ENCODE measurements at places on chromosomes 2 and 18.

DNA sequence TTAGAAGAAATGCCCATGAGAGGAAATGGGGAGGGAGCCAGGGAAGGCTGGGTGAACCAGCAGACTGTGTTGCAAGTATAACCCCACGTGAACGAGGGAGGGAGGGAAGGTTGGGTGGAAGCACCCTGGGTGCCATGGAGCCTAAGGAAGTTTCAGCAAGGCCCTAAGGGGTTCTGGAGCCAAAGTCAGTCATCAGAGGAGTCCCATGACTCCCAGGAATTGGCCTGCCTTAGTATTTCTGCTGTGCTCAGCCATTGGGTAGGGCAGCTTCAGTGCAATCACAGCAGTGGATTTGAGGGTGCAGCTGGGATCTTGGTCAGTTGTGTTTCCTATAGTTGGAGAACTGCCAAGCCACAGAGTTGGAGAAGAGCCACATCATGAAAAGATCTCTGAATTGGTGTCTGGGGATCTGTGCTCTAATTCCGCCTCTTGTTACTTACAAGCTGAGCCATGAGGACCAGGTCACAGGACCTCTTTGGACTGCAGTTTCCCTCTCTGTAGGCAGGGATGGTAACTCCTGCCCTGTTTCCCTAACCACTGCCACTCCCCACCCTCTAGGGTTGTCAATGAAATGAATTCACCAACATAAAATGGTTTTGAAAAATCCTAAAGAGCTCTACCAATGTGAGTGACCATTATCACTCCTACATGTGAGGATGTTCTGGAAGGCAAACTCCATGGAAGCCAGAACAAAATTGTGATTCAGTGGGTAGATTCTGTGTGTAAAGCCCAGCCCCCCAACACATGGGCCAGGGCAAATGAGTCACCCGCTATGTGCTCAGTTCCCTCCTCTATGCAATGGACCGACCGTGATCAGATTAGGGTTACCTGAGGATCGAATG lies 108.9 kb downstream of the CLIP4 start:
- DNase-seq = no peak

DNA sequence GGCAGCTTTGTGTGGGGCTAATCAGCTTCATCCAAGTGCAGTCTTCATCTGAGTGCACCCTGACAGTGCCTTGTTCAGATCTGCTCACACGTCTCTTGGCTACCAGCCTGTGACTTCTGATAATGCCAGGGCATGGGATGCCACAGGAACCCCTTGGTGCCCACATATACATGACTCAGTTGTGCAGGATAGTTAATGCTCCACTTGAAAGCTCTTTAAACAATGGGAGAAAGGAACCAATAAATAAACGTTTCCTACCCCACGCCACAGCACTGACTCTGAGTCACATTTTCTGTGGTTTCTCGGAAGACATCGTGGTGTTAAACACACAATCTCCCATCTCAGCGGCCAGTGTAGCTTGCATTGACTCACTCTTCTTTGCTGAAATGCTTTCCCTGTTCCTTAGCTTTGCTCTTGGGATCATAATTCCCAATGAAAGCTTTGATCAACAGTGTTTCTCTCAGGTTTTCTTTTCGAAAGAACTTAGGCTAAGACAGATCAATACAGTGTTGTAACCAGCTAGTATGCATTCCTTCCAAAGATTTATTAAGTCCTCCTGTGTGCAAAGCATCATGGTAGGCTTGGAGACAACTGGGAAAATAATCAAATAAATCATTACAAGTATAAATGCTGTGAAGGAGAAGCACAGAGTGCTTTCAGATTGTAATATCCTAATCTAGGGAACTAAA lies 142.0 kb downstream of the COPS8 start:
- no peak for DNase-seq

DNA sequence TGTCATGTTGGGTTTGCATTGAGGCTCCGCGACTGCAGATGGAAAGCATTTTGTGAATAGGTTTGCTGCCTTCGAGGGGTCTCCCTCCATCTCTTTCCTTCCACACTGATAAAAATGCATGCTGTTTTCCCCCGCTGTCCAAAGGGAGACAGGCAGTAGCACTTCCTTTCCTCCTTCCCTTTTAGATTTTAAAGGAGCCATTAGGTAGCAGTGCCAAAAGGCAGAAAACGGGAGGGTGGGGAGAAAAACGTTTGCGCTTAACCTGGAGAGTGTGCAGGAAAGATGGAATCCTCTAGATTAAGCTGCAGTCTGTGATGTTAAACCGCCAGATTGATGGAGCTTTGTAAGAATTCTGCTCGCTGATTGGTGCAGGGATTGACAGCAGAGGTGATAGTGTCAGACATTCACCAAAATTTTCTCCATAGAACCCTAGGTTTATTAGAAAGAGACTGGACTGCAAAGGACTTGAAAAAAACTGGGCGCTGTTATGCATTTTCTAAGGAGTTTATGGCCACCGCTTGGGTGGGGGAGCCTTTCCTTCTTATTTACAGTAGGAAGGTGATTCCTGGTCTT lies 688 bp downstream of the MAPRE2 start:
- DNase-seq = no peak

GRCh38 chr2:99256677-99257076 lies 1.2 kb upstream of the LYG2 start:
- no peak for DNase-seq

GRCh38 chr2:186862869-186863709 lies 14.1 kb upstream of the ZSWIM2 start:
- DNase-seq = no peak

DNA sequence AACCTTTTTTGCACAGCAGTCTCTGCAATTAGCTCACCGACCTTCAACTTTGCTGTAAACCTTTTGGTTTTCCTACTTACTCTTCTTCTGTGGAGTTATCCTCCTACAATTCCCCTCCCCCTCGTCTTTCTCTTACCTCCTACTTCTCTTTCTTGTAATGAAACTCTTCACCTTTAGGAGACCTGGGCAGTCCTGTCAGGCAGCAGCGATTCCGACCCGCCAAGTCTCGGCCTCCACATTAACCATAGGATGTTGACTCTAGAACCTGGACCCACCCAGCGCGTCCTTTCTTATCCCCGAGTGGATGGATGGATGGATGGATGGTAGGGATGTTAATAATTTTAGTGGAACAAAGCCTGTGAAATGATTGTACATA lies 8.3 kb downstream of the TBR1 start:
- DNase-seq = no peak

DNA sequence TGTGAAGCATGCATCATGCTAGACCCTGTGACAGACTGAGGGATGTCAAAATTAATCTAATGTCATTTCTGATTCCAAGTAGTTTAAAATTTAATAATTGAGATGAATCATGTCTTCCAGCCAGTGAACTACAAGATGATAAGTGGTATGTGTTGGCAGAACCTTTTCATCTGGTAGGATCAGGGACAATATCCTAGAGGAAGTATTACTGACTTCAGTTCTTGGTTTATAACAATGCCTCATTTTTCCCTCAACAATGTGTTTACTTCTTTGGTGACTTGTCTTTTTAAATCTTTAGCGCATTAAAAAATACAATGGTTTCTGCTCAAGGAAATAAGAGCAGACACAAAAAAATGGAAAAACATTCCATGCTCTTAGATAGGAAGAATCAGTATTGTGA lies 69.4 kb downstream of the ARHGAP28 start:
- no peak for DNase-seq

GRCh38 chr2:151367571-151367970 lies 10.2 kb downstream of the TNFAIP6 start:
- no peak for DNase-seq

GRCh38 chr18:45169610-45170009 lies 445.7 kb upstream of the SLC14A2 start:
- DNase-seq = no peak

DNA sequence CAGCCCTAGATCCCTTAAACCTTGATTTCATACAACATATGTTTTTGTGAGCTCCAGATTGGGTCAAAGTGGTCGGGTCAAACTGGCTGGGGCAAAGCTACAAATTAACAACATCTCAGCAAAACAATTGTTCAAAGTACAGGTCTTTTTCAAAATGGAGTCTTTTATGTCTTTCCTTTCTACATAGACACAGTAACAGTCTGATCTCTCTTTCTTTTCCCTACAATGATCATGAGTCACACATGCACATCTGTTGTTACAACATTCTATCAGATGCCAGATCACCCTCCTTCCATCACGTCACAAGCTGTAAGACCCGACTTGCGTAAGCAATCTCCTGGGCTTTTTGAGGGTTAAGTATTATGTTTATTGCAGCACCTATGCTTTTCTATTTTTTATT lies 55.1 kb downstream of the RHOB start:
- DNase-seq = no peak

GRCh38 chr2:217981971-217982370 lies 20.8 kb downstream of the TNS1 start:
- no peak for DNase-seq

DNA sequence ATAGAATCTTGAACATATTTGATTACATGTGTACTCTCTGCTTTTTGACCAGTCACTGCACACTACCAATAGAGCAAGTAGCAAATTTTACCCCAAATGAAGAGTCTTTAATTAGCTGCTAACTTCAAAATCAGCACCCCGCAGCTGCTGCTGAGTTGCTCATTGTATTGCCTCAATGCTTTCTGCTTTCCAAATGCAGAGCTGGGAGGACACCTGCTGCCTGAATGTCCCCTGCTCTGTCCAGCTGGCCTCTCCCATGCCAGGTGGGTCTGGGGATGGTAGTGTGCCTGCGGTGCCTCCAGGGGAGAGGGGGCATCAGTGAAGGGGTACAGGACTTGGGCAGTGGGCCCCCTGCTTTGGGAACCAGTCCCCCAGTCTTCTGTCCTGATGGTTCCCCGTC lies 184.8 kb downstream of the PRKCE start:
- no peak for DNase-seq

DNA sequence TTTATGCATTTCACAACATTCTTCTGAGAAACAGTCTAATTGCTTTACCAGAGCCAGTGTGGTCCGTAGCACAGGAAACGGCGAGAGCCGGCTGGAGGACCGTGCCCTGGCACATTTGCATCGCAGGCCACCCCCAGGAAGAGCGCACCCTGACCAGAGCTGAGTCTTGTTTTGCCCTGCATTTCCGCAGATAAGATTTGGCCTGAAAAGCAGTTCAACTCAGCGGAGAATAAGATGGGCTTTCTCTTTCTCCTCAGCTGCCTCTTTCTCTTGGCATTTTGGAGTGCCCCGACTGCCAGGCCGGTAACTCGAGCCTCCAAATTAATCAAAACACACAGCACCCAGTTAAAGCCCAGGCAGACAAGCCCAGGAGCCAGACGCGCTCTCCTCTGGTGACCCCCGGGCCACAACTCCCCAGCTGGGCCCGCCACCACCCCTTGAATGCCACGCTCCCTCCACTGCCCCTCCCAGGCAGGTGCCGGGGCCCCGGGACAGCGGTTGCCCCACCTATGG lies 464 bp downstream of the COL4A4 start:
- no peak for DNase-seq

DNA sequence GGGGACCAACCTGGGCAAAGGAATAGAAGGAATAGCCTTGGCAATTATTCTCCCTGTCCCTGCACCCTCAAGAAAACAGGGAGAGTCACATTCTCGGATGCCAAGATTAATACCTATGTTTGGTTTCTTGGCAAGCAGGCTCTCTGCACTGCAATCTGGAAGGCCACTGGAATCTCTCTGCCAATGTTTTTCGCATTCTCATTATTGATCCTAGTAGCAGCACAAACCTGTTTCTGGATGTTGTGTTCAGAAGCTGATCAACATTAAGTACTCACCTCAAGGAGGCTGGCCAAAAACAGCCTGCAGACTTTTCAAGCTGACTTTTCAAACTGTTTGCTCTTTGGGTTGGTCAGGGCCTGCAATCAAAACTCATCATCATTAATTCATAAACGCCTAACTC lies 62.2 kb downstream of the CLHC1 start:
- DNase-seq = no peak

- peak; percentile 66 for DNase-seq
Measured at GRCh38 chr2:94870440-94871225, 597 bp upstream of the TEKT4 start.

DNA sequence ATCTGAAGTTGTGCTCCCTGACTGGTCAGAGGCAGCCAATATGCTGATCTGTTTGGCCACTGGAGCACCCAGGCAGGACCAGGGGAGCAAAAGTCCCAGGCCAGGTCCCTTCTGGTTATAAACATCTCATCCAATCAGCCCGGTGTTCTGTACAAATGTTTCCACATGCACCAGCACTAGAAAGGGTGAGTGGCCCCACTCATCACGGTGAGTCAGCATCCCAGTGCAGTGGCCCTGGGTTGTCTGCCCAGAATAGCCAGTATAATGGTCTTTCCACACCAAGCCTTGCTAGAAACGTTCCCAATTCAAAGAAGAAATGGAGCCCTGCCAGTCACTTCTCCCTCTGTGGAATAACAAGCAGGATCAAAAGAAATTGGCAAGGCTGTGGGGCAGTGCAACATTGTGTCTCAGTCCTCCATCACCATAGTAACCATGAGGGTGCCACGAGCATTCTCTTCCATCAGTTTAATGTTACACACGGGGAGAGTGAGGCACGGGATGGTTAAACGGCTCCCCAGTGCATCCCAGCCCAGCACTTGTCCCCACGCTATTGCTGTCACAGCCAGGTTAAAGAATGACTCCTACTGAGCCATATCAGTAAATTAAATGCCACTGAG lies 174.9 kb downstream of the SEPTIN10 start:
- DNase-seq = no peak

GRCh38 chr2:239943991-239944631 lies 81.0 kb downstream of the NDUFA10 start:
- DNase-seq = no peak

DNA sequence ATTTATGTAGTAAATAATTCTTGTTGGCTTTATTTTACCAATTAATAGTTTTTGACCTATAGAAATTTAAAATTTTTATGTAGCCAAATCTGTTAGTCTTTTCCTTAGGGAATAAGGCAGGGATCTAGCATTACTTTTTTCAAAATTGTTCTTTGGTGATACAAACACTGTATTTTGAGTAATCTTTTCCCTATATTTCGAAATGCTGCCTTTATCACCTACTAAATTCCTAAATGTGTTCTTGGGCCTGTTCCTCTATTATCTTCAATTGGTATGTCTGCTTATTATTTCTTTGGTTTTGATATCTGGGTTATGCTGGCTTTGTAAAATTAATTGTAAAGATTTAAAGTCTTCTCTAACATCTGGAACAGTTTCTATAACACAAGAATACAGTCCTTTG lies 87.5 kb downstream of the DYSF start:
- DNase-seq = no peak

DNA sequence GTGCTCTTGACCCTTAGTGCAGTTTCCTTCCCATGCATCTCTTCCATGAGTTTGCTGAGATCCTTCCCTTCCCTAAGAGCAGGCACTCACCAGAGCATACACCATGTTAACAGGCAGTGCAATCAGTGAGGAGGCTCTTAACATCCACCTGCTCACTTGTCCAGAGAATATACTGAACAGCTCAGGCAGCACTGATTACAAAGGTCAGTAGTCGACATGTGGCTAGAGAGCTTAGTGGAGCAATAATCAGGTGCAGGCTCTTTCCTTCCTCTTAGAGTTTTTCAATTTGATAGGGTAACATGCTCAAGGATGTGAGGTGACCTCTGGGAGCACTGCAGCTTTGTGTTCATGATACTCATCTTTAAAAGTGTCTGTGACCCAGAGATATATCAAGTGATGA lies 144.1 kb upstream of the SETBP1 start:
- no peak for DNase-seq

DNA sequence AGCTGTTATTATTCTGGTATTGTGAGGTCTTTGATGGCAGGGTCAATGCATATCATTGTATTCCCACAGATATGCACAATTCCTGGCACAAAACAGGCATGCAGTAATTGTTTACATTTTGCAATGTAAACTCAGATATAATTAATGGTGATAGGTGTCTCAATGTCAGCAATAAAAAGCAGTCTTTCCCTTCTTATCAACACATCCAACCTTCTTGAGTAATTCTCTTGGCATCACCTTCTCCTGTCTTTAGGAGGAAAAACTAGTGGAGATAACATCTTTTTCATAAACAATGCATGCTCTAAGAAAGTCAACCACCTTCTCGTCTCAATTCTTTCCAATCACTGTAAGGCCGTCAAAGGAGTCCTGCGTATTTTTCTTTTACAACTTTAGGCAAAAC lies 313.3 kb upstream of the GULP1 start:
- DNase-seq = no peak

All from stimulated activated effector memory CD8-positive, alpha-beta T cell treated with anti-CD3 and anti-CD28 coated beads, Interleukin-12 subunit alpha, Interleukin-12 subunit beta, amount 100 ng/mL, for 72 hours (primary cell).